CD14-positive monocyte (primary cell): ENCODE measurements at places on chromosomes 6 and 20.
A peak's percentile ranks its signal among the peaks of the same experiment; 100 is the strongest.

DNA sequence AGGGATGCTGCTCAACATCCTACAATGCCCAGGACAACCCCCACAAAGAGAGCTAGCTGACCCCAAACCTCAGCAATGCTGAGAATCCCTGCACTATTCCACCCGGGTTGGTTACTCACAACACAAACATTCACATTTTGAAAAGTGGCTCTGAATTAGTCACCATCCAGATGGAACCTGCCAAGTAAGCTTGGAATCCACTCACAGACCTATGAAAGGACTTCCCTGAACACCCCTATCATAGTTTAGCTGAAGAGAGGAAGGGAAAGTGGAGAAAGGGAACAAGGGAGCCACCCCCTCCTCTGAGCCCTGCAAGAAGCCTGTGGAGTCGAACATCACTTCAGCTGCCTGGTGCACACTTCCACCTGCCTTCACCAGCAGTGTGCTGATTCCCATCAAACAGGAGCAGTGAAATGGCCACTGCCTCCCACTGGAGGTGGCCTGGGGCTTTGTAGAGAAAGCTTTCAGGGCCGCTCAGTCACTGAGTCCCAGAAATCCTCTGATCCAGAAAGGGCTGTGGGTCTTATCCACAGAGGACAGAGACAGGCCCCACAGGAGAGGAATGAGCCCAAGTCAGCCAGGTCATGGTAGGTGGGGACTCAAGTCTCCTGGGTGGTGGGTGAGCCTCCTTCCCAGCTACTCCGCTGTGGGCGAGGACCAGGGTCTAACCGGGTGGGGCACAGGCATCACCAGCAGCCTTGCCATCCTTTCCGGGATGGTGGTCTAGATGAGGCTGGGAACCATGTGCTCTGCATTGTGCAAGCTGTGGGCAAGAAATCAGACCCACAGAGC, 203.7 kb downstream of the SYNDIG1 start:
- DNase-seq: no peak

DNA sequence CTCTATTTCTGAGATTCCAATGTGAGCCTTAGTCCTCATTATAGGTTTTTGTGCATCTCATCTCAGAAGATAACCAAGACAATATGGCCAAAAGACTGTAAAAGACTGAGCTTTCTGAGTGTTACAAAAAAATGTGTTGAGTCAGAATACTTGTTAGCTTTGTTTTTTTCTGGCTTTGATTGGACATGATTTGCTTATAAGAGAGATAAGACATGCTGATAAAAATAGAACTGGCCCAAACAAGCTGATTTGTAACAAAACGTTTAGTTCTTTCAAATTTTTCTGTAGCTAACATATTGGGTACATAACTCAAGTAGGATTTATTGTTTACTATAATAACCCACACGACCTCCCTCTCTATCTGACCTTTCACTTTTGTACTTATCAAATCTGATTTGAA, 32.9 kb downstream of the FILIP1 start:
- DNase-seq: no peak

- no peak for DNase-seq
Observed at GRCh38 chr6:62999796-63000195, 211.5 kb upstream of the FKBP1C start.

GRCh38 chr20:18101125-18101810, 36.4 kb upstream of the KAT14 start:
- no peak for DNase-seq

DNA sequence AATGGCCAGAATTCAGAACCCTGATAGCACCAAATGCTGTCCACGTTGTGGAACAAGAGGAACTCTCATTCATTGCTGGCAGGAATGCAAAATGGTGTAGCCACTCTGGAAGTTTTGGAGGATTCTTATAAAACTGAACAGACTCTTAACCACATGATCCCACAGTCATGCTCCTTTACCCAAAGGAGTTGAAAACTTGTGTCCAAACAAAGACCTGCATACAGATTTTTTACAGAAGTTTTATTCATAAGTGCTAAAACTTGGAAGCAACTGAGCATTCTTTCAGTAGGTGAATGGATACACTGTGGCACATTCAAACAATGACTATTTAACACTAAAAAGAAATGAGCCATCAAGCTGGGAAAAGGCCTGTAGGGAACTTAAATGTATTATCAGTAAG, 32.5 kb downstream of the PREP start:
- DNase-seq: no peak

- no peak for DNase-seq
Observed at GRCh38 chr6:89111933-89112332, 5.9 kb downstream of the SRSF12 start.

DNA sequence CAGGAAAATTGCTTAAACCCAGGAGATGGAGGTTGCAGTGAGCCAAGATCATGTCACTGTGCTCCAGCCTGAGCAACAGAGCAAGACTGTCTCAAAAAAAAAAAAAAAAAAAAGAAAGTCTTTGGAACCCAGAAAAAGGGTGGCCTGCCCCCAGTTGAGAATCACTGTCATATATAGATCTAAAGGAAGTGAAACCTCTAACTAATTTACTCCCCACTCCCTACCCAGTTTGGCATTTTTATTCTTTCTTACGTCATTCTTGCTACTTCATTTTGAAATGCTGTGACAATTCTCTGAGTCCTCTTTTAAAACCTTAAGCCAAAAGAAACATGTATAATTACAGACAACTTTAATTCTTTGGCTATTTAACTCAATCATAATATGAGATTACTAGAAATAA, 254.8 kb downstream of the CDC5L start:
- DNase-seq: peak; percentile 33

DNA sequence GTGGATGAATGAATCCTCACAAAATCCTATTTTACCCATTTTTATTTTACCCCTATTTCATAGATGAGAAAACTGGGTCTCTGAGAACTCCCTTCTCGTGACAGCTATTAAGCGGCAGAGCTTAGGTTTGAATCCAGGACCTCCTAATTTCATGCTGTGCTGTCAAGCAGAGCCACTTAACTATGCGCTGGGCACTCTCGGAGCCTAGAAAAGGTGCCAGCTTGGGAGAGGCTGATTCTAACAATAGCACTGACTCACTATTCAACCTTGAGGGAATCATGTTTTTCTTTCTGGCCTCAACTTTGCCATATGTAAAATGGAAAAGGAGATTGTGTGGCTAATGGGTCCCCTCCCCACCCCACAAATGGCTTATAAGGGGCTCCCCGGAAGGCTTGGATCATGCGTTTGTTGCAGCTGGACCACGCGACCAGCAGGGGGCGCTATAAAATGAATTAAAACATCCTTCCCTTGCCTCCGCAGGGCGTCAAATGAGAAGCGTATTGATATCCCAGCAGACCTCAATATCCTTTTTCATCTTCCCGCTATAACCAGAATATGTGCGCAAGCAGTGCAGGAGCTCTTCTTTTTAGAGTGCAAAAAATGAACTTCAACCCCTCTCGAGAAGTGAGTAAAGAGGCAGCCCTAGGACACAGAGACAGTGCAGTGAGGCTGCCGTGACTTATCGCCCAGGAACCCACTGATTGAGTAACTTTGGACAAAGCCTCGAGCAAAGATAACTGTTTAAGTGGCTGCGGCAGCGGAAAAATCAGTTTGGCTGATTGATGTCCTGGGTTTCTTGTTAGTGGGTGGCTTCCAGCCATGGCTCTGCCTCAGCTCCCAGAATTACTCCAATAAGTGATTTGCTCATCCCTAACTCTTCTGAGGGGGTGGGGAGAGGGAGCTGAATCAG, 12.8 kb upstream of the PDYN start:
- DNase-seq: peak; percentile 30

- no peak for DNase-seq
Observed at GRCh38 chr6:25960734-25961133, 1.9 kb upstream of the TRIM38 start.

DNA sequence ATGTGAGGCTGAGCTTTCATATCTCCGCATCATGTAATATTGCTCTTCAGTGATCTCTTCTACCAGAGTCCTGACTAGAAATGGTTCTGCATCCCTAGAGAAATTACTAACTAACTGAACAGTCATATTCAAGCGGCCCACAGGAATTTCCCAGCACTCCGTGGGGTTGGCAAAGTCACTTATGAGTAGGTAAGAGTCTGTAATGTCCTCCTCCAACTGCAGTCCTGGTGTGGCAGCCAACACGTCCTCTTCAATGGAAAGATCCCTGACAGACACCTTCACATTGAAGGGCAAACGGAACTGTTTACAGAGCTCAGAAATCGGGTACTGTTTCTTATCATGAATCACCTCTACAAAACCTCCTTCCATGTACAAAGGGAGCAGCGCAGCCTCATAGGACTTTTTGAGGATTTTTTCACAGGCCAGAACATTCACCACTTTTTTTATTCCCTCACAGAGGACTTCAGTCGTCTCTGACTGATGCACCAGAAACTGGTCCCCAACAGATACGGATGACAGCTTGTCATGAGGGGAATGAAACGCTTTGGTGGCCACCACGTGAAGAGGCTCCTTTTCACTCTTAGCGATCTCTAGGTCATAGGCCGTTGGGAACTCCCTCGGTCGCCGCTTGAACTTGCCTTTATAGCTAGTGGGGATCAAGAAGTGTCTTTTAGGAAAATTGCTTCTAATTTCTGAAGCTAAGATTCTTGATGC, 87.7 kb downstream of the THEMIS start:
- DNase-seq: no peak

DNA sequence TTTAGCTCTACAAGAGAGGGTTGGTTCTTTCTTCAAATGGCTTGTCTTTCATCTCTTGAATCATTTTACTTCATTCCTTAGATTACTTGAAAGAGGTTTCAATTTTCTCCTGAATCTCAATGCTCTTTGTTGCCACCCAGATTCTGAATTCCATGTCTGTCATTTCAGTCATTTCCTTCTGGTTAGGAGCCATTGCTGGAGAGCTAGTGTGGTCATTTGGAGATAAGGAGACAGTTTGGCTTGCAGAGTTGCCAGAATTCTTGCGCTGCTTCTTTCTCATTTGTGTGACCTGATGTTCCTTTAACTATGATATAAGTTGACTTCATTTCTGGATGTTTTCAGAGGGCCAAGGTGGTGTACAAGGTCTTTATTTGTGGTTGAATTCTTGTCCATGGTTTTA, 157.8 kb downstream of the SLC22A3 start:
- DNase-seq: no peak

DNA sequence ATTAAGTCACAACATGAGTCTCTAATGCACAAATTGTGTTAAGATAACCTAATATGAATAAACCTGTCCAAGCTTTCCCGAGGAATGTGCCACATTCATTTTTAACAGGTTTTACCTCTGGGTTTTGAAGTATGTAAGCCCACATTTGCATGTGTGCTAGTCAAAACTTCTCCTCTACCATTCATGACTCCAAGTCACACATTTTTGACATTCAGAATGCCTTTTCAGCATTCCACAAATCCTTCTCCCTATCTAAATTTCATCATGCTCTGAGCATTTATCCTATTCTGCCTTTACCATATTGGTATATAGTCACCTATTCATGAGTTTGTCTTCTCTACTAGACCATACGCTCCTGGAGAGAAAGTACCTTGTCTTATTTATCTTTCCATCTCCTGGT, 56.5 kb downstream of the ADGRF5 start:
- no peak for DNase-seq

GRCh38 chr6:23307516-23307915, 738.1 kb downstream of the HDGFL1 start:
- DNase-seq: no peak

- peak; percentile 47 for DNase-seq
Observed at GRCh38 chr6:16105854-16106253, 23.0 kb upstream of the MYLIP start.

GRCh38 chr20:37432606-37433005, 86.7 kb downstream of the SRC start:
- DNase-seq: no peak

DNA sequence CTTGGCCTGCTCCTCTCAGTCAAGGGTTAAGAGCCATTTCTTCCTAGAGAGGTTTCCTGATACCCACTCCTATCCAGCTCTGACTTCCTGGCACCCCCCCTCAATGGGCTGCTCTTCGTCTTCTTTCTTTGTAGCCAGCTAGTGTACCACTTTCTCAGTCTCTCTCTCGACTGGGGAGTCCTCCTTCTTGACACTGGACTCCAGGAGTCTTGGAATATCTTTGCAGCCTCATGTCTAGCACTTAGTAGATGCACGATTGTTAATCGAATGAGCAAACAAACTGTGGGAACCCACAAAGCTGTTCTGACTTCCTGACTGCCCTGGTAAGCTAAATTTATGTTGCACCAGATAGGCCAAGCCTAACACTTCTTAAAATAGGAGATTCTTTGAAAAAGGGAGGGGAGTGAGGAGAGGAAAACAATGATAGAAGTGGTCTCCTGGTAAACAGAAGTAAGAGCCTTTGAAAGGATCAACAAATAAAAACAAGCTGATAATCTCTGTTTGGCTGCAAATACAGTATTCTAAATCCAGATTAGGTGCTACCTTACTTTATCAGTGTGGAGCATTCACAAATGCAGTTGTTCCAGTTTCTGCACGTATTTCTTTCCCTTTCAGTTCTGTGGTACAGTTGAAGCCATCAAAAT, 160.1 kb upstream of the CITED2 start:
- DNase-seq: no peak

DNA sequence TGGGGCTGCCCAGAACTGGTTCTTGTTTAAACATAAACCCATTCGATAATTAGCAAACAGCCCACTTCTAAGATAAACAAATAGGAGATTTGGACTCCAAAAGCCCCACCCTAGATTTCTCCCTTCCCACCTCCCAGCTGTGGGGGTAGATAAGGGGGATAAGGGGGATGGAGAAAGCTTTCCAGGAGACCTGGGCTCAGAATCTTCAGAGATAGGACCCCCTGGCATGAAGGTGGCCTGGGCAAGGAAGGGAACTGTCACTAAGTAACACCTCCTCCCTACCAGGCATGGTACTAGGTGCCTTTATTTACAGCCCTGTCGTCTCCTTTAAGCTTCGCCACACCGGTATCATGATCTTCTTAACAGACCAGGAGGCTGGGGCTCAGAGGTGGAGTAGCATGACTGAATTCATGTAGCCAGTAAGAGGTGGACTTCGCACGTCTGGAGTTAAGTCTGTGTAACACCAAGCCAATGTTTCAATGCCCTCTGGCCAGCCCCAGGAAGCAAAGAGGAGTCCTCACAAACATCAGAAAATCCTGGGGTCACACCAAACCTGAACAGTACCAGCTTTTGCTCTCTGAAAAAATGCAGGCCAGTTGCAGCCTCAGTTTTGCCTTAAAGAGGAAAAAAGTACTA, 4.6 kb downstream of the SDC4 start:
- no peak for DNase-seq

DNA sequence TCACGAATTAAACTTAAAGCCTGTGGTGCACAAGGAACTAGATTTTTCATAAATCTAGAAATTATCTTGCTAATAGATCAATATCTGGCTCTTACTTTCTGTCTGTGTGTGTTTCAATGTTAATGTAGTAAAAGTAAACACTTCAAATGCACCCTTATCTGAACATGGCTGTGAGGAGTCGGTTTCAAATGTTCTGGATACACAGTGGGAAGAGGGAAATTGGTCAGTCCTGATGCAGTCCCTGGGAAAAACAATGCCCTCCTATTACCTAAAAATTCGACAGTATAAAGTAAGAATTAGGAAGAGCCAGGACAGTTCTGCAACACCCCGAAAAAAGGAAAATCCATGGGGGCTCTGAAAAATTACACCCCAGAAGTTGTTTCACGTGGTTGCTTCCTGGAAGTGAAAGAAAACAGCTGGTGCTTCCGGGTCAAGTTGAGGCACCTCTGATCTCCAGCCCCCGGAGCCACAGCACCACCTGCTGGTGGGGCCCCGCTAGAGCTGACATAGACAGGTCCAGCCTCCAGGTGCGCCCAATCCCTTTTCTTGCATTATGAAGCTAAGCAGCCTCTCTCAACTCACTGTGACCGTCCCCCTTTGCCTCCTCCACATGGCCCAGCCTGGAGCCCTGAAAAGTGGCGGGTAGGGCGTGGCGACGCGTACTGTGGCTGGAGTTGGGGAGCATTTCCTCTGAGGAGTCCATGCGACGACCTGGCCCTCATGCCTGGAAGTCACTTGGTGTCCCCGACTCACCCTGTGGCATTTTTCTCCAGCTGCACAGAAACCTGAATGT, 8.3 kb downstream of the SEMG2 start:
- peak; percentile 11 for DNase-seq
